Umbilical cord (tissue), 2 donors: ENCODE measurements at places on chromosomes 12 and 14. TPM values are rescaled to one million over a fixed set of nuclear protein-coding genes. Genes with fewer than 3 reads are reported as not detected.

The LIN7A gene
- total RNA-seq, result 23.4 TPM

The RAD51AP1 gene
- total RNA-seq, result 3.4 TPM

- peak; percentile 81 for DNase-seq
Observed at GRCh38 chr12:6295094-6295811, 15.2 kb upstream of the PLEKHG6 start.

The BEGAIN gene
- total RNA-seq, result 15.6 TPM

- DNase-seq, result no peak
Observed at GRCh38 chr14:92551044-92551841, 37.7 kb downstream of the RIN3 start.

GRCh38 chr12:104994336-104994735 lies 8.2 kb downstream of the NOPCHAP1 start:
- no peak for DNase-seq

DNA sequence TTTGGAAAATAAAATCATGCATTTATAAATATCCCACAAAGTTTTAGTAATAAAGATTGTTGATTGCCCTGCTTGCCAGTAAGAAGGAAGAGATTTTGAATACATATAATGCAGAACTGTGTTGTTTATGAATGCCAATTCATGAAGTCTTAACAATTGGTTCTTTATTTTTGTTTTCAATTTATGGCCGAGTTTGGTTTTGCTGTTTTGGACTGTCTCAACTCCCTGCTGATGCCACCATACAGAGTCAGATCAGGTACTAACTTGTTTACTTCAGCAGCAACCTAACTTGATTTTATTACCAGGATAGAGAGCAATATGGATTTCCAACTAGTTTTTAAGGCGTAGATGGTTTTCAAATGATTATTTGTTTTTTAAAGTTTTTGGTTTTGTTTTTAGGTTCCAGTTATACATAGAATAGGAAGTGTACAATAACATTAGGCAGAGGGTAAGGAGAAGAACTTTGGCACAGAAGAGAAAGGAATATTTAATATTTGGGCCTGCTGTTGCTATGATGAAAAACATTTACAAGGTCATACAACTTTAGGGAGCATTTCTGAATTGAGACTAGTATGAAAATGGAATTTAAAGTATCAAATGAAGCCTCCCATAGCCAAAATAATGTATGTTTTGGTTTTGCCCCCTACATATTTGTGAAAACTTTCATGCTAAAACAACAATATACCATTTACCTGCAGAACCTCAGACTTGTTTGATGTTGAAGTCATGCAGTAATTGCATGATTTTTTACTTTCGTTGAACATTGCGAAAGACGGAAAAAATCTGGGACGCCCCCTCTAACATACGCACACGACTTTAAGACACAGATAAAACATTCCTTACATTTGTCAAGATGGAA lies 904 bp upstream of the FAM177A1 start:
- DNase-seq, result no peak

DNA sequence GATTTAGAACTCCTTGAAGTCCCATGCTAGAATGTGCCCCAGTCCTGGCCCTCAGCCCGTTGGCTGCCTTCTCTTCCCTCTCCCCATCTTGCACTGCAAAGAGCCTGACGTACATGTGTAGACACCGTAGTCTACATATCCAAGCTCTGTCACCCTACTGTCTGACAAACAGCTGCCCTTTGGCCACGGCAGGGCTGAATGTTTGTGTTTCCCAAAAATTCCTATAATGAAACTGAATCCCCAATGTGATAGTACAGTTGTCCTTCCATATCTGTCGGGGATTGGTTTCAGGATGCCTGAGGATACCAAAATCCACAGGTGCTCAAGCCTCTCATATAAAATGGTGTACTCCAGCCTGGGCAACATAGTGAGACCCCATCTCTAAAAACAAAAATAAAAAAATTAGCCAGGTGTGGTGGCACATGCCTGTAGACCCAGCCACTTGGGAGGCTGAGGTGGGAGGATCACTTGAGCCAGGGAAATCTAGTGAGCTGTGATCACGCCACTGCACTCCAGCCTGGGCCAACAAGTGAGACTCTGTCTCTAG lies 12.3 kb upstream of the TFCP2 start:
- DNase-seq, result no peak

- DNase-seq, result no peak
Observed at GRCh38 chr12:118319627-118320026, 53.1 kb downstream of the TAOK3 start.

The C14orf180 gene
- total RNA-seq, result 5.1 TPM

DNA sequence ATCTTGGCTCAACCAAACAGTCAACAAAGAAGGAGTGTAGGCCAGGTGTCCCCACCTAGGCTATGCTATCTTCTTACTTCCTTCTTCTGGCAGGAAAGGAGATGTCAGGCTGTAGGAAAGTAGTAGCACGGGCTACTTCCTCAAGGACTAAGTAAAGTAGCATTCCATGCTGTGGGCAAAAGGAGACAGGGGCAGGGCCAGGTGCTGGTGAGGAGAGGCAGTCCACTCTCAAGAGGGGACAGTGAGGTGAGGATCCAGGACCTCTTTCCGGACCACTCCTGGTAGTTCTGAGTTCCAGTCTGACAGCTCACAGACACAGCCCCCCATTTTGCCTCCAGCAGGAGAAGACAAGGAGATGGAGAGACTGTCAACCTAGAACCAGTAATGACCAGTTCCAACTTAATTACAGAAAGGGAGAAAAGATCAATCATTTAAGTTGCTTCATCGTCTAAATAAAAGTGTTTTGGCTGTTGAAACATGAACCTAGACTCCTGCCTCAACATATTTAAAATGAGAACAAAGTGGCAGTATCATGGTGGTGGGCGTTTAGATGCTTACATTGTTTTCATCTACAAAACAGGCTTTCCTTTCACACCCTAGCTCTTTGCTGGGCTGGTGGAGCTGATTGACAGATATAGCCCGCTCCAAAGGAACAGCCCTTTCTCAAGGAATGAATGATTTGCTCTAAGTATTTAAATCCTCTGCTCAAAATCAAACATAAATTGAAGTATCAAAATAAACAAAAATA lies 5.1 kb upstream of the SSTR1 start:
- DNase-seq, result no peak

- peak; percentile 28 for DNase-seq
Observed at GRCh38 chr14:54776361-54777001, 126.1 kb downstream of the GCH1 start.

The LGR5 gene
- total RNA-seq, result 4.1 TPM

DNA sequence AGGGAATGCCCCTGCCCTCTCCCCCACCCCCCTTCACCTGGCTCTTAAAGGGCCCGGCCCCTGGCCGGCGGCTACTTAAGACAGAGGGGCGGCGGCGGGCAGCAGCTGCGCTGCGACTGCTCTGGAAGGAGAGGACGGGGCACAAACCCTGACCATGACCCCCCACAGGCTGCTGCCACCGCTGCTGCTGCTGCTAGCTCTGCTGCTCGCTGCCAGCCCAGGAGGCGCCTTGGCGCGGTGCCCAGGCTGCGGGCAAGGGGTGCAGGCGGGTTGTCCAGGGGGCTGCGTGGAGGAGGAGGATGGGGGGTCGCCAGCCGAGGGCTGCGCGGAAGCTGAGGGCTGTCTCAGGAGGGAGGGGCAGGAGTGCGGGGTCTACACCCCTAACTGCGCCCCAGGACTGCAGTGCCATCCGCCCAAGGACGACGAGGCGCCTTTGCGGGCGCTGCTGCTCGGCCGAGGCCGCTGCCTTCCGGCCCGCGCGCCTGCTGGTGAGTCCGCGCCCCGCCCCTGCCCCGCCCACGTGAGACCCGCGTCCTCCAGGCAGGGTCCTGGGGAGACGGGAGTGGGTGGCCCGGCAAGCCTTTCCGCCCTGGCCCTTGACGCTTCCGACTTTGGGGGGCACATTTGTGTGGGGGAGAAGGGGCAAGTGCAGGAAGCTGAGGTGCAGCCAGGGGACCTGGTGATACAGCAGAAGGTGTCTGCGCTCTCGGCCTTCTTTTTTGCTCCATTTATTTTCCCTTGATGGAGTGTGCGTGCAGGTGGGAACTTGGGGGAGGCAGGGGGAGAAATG lies at the start of gene IGFBP6:
Gene IGFBP6, plus strand, starts transcription at position 104 of the 790 bp plus-strand sequence. Its CDS starts 51 bp downstream, at position 155.
- DNase-seq, result peak; percentile 69

GRCh38 chr14:72305561-72305960 lies 373.3 kb downstream of the RGS6 start:
- no peak for DNase-seq

The VWF gene
- 99.9 TPM for total RNA-seq

DNA sequence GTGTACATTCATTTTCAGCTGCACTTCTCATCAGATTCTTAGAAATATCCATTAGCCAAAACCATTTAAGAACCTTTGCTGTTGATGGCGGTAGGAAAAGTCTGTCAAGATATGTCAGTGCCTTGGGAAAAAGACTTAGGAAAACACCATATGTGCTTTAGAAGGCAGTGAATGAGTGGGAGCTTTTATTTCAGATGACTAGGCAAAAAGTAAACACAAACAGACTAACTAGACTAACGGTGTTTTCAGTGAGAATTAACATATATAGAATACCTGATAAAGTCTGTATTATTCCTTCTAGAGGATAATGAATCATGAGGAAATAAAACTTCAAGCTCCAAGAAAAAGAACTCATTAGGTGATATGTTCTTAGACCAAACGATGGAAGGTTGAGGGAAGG lies 418.9 kb downstream of the NAV3 start:
- DNase-seq, result no peak

The CCDC85C gene
- 7.5 TPM for total RNA-seq

DNA sequence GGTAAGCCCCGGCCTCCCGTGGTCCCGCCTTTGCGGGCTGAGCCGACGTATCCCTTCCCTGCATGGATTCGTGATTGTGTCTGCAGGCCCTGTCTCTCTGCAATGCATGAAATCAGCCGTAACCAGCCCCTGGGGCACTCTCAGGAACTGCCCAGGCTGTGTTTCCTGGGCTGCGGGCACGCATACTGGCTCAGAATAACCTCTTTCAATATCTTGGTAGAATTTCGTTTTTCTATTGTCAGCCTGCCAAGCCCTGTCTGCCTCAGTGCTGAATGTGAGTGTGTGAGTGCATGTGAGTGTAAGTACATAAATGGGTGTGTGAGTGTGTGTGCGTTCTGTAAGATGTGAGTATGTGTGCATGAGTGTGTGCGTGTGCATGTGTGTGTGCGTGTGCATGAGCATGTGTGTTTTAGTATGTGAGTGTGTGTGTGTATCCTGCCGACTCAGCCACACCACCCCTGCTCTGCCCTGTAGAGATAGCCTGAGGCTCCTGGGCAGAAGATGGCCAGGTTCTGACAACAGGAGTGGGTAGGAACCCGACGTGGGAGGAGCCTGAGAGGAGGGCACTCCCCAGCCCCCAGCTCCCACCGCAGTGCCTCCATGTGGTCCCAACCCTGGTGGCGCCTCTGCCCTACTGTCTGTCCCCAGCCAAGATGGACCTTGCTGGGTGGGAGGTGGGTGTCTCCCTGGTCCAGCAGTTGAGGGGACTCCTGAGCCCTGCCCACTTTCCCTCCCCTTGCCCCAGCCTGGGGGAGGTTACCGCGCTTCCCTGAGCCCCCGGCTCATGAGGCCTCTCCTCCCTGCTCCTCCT lies 268.8 kb downstream of the ADGRD1 start:
- DNase-seq, result peak; percentile 59

DNA sequence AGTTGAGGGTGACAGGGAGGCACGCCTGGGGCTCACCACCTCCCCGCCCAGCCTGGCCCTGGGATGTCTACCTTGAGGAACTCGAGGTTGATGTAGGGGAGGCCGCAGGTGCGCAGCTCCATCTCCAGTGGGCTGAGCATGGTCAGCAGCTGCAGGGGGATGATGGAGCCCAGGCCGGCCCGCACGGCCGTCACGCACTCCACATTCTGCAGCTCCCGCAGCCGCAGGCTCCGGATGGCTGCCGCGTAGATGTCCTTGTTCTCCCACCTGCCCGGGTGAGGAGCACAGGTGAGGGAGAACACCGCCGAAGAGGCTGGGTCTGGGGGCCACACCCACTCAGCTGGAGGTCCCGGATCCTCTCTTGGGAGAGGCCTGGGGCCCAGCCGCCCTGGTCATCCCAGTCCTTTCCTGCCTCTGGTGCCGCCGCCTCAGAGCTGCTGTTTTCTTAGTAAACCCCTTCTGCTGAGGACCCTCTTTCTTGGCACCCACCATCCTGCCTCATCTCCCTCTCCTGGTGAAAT lies 38.2 kb downstream of the TRAFD1 start:
- no peak for DNase-seq

DNA sequence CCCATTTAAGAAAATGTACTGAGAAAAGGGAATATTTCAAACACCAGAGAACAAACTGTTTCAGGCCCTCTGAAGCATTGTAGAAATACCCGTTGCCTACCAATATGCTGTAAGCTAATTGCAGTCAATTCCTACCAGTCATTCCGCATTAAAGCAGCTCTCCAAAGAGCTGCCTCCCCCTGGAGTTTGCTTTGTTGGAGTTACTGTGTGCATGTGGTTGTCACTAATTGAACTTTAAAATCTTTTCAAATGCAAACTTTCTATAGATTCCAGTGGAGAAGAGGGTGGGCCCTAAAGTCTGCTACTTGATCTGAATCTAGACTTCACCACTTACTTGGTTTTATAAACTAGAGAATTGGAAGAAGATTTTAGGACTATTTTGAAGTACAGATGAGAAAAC lies 112.7 kb downstream of the PLXNC1 start:
- DNase-seq, result no peak

The HOXC13 gene
- 1.2 TPM for total RNA-seq

DNA sequence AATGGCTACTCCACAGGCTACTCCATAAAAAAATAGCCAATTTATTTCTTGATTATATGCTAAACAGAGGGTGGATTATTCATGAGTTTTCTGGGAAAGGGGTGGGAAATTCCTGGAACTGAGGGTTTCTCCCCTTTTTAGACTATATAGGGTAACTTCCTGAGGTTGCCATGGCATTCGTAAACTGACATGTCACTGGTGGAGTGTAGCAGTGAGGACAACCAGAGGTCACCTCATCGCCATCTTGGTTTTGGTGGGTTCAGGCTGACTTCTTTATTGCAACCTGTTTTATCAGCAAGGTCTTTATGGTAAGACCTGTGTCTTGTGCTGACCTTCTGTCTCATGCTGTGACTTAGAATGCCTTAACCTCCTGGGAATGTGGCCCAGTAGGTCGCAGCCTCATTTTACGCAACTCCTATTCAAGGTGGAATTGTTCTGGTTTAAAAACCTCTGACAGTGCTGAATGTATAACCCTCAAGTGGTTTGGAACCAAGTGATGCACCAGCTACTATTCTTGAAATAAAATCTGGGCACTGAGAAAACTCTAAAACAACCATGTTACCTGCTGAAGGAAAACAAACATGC lies 27.7 kb downstream of the C12orf56 start:
- no peak for DNase-seq

The SERPINA10 gene
- total RNA-seq, result 1.2 TPM

The SLC5A8 gene
- 1.7 TPM for total RNA-seq

The SLC6A15 gene
- total RNA-seq, result 13.7 TPM

The NR1H4 gene
- total RNA-seq, result 1.7 TPM

The LGALS3 gene
- 147 TPM for total RNA-seq
